ENCODE measurements at places on chromosomes 12 and 14.

DNA sequence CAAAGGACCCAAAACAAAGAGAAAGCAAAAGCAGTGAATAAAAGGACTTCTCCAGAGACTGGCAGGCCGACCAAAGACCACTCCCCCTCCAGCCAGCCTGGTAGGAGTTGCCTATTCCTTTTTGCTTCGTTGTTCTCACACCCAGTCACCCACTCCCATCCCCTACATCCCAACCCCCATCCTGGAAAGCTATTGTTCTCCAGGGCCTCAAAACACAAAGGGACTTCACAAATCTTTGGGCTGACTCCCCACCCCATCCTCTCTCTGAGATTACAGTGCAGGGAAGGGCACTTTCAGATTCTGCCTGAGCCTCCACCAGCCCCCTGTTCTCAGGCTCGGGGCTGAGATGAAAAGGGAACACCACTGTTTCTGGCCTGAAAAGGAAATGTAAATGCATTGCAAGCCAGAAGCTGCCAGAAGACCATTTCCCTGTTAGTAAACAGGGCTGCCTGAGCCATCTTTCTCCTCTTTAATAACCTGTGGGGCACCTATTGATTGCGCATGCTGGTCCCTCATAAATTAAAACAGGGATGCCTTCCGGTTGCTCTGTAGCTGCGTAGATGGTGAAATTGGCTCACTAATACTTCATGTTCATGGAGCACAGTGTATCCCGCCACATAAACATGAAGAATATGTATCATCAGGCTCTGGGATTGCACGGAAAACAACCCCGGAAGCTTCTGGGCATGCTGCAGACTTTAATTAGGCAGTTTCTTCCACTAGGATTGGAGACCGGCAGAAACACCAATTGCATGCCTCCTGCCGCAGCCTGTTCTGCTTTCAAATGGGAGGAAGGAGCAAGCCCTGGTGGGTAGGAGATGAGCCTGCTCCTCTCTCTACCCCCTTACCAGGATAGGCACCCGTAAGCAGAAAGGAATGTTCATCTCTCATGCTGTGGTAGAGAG is 130.3 kb upstream of the FUT8 start:
- H3K4me3 ChIP-seq: 0 out of 2 replicates have a peak overlapping the region, but pooled peaks have one; percentile 0
- H3K4me1 ChIP-seq: peaks cover 34% of the 10 kb centered on the region
- H3K27ac ChIP-seq: peak overlapping the region; percentile 75
- DNase-seq: peak; percentile 74
- no peaks in the 10 kb centered on the region for H3K36me3 ChIP-seq

DNA sequence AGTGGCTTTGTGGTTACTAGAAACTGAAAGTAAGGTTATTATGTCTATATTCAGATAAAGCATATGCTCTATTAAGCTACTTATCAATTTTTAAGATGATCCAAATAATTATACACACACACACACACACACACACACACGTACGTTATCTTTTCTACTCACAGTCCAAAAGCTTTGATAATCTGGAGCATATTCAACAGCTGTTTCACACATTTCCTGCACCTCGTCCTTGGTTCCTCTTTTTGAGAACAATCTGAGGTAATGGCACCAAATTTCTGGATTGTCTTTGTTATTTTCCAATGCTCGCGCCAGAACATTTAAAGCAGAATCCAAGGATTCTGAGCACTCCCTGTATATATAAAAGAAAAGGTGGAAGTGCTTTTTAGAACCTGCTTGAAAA is 37.5 kb downstream of the ZFC3H1 start:
- DNase-seq: no peak
- H3K4me1 ChIP-seq: no peaks in the 10 kb centered on the region
- peaks cover 95% of the 10 kb centered on the region for H3K36me3 ChIP-seq
- H3K27me3 ChIP-seq: no peaks in the 10 kb centered on the region
- no peak overlapping the region for H3K4me3 ChIP-seq

DNA sequence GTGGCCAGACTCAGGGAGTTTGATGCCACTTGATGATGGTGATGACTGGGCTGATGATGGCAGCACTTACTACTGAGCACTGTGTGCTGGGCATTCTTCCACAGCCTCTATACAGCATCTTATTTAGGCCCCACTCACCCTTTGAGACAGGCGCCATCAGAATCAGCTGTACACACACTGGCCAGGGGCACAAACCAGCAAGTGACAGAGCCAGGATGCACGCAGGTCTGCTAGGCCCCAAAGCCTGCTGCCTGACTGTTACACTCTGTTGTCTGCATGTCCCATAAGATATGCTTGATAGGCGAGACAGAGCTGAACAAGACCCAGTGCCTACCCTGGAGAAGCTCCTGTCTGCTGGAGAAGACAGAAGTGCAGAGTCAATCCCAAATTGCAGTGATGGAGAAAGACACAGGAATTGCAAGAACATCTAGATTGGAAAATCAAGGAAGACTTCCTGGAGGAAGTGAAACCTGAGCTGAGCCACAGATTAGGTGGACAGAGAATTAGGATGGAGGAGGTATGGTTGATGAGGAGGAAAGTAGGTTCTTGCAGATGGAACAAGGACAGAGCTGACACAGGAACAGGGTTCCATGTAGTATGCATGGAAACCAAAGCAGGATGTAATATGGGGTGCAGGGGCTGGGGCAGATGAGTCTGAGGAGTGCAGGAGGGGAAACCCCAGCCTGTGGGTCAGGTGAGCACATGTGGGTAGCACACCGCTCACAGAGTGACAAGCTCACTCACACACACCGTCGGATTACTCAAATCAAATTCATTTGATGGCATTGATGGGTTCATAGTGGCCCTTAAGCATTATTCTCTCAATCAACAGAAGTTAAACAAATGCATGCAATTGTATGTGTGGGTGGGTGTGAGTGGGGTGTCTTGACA is 117.3 kb downstream of the BEGAIN start:
- DNase-seq: no peak
- H3K4me1 ChIP-seq: no peaks in the 10 kb centered on the region
- H3K4me3 ChIP-seq: no peak overlapping the region
- H3K27me3 ChIP-seq: no peaks in the 10 kb centered on the region

DNA sequence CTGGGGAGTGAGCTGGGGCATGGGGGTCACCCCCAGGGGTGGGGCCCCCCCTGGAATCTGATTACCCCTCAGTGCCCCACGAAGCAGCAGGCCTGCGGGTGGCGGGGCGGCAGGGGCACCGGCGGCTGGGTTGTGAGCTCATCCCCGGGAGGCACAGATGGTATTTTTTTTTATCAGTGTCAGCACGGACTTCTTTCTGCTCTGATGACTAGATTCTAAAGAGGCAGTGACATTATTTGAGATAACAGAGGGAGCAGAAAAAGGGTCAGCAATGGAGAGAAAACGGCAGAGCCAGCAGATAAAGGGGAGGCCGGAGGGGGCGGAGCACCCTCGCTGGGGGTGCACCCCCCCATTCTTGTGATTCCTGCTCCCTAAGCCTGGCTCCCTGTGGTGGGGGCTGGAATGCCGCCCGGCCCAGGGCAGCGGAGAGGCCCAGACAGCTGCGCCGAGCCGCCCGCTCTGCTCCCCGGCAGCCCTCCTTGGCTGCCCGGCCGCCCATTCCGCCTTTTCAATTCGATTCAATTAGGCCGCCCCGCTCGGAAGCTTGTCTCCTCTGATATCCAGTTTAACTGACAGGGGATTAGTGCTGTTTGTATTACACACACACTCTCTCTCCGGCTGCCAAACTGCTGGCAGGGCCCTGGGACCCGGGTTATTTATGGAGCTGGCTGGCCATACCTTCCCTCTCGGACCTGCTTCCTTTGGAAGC is 32.9 kb downstream of the MVK start:
- H3K4me3 ChIP-seq: no peak overlapping the region
- no peaks in the 10 kb centered on the region for H3K27me3 ChIP-seq
- H3K27ac ChIP-seq: no peak overlapping the region

DNA sequence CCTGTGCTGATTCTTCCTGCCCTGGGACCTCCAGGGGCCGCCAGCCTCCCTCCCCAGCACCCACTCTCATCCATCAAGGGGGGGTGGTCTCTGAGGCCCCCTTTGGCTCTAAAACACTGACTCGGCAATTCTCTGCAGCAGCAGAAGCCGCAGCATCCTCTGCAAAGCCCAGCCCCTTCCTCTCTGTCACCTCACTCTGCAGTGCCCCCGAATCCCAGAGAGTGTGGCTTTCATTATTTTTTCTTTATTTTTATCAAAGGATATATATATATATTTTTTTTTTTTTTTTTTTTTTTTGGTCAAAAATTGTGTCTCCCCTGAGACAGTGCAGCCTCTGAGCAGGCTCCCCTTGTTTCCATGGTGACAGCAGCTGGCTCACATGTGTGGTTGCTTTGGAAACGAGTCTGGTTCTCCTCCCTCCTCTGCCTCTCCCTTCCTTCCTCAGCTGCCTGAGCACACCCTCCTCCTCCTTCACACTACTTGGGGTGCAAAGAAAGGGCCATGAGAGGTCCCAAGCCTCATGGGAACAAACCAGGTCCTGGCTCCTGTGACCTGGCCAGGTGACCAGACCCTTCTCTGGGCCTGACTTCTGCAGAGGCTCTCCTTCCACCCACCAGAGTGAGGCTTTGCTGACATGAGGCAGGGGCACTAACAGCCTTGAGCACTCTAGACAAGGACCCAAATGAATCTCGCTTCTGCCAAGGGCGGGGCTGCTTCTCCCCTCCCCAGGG is 100.5 kb downstream of the LRRC74A start:
- no peaks in the 10 kb centered on the region for H3K36me3 ChIP-seq
- H3K27ac ChIP-seq: peak overlapping the region; percentile 76
- H3K27me3 ChIP-seq: no peaks in the 10 kb centered on the region
- H3K4me3 ChIP-seq: no peak overlapping the region

- H3K27me3 ChIP-seq: no peaks in the 10 kb centered on the region
- H3K4me3 ChIP-seq: no peak overlapping the region
- no peak overlapping the region for H3K27ac ChIP-seq
- H3K4me1 ChIP-seq: peaks cover 13% of the 10 kb centered on the region
- peaks cover 26% of the 10 kb centered on the region for H3K36me3 ChIP-seq
- no peak for DNase-seq
These were observed 78.6 kb downstream of the EML1 start for GRCh38 chr14:99871771-99872170.

DNA sequence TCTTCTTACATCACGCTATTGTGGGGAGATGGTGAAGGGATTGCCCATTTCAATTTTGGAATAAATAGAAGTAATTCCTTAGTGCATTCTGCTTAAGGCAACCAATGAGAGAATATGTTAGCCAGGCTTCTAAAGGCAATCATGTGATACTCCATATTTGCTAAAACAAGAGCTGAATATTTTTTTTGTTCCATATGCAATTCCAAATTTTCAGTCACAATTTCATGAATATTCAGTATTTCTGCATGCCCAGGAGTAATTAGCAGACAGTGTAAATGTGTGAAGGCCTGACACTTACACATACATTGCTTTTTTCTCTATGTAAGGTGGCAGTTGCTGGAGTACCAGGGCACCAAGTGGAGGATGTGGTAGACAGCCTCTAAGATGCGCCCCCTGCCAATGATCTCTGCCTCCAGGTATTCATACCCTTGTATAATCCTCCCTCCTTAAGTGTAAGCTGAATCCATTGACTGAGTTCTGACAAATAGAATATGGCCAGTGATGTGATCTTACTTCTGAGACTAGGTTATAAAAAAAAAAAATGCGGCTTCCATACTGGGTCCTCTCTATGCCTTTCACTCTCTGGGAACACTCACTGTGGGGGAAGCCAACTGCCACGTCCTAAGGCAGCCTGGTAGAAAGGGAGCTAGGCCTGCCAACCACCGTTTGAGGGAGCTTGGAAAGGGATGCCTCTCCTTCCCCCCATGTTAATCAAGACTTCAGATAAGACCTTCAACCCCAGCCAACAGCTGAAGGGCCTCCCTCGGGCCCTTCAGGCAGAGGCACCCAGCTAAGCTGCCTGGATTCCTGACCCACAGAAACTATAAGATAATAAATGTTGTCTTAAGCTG is 62.7 kb upstream of the PTGR2 start:
- no peak overlapping the region for H3K27ac ChIP-seq
- no peaks in the 10 kb centered on the region for H3K27me3 ChIP-seq
- peaks cover 46% of the 10 kb centered on the region for H3K4me1 ChIP-seq
- DNase-seq: no peak
- H3K36me3 ChIP-seq: no peaks in the 10 kb centered on the region
- H3K4me3 ChIP-seq: no peak overlapping the region

DNA sequence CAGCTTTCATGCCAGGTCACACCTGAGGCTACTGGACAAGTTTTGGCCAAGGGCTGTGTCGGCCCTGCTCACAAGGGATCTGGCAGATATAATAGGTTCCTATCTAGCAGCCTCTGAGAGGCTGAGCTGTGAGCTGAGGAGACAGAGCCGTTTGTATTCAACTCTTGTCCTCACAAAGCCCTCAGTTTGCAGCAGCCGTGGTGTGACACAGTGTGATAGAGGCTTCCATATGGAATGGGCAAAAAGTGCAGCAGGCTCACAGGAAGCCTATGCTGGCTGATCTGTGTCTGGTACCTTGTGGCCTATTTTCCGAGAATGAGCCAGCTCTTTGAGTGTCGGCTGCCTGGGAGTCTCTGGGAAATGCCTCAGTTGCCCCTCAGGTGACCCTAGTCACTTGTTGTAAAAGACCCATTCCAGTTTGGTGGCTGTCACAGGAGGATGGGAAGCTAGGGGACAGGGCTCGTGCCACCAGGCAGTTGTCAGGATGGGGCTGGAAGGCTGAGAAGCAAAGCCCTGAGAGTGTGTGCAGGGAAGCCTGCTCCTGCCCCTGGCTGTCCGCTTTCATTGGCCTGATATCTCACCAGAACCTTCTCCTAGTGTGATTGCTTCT is 16.1 kb downstream of the VRTN start:
- DNase-seq: no peak
- no peaks in the 10 kb centered on the region for H3K4me1 ChIP-seq
- peaks cover 8% of the 10 kb centered on the region for H3K27me3 ChIP-seq

DNA sequence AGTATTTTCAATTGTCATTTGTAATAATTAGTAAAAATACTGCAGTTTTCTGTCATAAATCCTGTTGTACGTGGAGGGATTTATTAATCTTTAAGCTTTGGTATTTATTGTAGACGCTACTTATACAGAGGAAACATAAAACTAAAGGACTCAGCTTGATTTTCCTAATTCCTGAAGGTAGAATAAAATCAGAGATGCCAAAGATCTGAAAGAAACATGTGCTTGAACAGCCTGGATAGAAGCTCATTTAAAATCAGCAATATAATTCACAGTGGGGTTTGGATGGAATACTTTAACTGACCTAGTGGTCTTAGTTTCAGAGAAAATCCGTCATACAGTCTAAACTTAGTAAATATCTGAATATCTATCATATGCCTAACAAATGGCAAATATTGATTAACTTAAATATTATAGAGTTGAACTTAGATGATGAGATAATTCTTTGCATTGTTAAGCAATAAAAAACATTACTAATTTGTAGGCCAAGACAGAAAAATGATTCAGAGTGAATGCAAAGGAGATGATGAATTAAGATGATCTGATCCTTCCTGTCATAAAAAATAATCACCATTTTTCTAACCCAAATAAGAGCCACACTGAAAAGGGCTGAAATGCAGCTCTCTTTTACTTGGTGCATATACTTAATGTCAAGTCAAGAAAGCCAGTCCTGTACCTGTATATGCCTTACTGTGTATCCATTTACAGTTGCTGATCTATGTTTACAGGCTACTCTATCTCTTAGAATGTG is 397.1 kb upstream of the DCN start:
- no peak for DNase-seq
- H3K27ac ChIP-seq: no peak overlapping the region
- H3K4me3 ChIP-seq: no peak overlapping the region
- H3K4me1 ChIP-seq: no peaks in the 10 kb centered on the region
- no peaks in the 10 kb centered on the region for H3K36me3 ChIP-seq
